GM23248 (cell line): ENCODE measurements at places on chromosomes 1 and 21.

DNA sequence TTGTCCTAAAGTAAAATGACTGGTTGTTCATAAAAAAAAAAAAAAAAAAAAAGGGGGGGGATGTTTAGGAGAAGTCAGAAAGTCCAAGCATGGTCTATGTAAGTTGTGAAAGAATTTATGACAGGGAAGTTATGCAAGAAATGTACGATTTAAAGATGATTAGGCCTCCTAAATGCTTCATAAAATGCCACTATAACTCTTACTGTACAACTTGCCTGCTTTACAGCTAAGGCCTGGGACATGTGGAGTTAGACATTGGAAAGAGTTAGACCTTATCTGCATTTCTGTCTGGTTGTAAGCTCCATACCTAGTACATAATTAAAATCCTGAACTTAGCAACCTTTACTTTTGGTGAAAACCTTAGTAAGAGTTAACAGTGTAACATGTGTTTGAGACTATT, 150.0 kb downstream of the TPR start:
- DNase-seq: no peak

DNA sequence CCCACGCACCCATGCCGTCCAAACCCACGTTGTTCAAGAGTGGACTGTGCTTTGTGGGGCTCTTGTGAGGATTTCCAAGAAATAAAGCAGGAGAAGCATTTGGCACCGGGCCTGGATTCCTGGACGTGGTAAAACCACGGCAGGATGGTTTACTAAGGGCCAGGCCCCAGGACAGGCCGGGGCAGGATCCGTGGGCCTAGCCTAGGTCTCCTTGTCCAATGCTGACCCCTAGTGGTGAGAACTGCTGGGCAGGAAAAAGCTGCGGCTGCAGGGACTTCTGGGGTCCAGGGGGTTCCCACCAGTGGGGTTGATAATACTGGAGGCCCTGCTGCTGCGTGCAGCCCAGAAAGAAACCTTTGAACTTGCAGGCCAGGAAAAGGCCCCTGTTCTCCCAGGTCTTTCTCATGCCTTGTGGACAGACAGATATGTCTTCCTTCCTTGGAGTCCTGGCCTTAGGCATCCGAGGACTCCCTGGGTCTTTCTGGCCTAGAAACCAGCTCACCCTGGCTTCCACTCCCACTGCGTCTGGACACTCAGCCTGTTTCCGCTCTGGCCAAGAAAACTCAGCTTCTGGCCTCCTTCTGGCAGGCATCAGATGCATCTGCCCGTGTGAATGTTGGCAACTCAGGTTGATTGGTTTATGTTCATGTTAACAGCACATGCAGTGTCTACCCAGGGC, 106.9 kb upstream of the TMEM51 start:
- peak; percentile 85 for DNase-seq

DNA sequence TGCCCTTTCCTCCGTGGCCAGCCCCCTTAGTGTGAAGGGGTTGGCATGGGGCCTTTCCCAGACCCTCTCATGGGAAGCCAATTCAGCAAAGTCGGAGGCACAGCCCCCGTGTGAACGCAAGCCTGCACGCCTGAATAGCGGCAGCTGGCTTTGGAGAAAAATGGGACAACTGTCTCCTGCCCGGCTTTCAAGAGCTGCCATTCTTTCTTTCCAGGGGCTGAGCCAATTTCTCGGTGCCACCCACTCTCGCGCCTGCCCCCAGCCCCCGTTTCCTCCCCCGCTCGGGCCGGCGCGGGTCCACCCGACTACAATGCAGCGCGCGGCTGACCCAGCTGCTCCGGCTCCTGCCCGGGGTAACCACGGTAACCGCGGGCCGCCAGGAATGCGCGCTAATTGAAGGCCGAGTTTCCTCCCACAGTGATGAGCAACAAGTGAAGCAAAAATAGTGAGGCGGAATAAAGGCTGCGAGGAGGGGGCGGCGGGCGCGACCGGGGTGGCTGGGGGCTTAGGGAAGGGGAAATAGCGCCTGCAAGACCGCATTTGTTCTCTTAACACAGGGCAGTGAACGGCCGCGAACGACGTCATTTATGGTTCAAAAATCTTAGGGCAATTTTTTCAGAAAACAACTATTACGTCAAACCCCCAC, 27.8 kb downstream of the ILDR2 start:
- DNase-seq: peak; percentile 69

DNA sequence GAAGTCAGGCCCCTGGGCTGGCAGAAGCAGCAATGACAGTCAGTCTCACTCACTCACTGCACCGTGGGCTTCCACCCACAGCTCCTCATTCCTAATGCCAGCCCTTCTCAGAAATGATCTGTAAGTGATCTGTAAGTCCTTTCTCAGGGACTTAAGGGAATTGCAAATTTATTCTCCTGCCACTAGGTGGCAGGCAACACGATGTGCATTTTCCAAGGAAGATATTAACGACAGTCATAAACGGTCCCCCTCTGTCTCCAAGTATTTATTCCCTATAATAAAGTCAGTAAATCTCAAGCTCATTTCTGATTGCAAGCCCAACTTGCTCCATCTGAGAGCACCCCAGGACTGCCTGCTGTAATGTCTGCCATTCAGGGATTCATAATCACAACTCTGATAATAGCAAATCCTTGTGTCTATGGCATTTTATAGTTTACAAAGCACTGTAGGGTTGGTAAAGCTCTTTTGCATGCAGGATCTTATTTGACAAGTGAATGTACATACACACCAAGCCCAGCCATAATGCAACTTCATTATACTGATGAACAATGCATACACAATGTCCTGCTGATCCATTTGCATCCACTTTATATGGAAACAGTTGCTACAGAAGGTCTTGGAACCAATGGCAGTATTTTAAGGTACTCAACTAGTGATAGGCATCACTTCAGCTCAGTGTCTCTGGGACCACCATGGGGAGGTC, 380.5 kb upstream of the CAMK1G start:
- DNase-seq: peak; percentile 60

DNA sequence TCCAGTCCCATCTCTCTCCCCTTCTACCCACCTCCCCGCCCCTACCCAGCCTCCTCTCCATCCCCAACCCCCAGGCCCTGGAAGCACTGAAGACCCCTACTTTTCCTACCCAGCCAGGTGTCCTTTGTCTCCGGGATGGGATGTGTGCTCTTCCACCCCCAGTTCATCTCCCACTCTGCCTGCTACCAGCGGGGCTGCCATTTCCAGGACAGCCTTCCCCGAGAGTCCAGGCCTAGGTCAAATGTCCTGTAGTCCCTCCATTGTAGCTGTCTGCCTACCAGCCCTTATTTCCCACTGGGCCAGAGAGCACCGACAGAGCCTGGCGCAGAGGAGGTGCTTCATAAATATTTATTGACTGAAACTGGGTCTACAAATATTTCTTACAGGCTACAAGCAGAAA, 72.0 kb upstream of the TLR5 start:
- no peak for DNase-seq
